ENCODE measurements at places on chromosomes 6 and 20. TPM values are rescaled to one million over a fixed set of nuclear protein-coding genes. Genes with fewer than 3 reads are reported as not detected.
A peak's percentile ranks its signal among the peaks of the same experiment; 100 is the strongest.

DNA sequence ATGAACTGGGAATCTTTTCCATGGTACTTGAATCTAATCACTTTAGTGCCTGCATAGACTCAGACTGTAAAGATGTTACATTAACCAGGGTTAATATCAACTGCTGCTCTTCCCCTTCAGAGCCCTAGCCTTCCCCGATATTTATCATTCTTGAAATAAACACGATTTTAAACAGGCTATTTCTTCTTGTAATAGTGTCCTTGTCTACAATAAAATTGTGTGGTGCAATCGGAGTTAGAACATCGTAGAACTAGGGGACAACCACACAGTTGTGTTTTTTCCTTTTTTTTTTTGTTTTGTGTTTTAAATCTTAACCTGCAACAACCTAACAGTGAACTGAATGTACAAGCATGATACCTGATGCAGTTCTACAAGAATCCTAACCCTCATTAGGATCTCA lies 4.5 kb downstream of the GJA1 start:
- peak overlapping the region; percentile 99 for H3K27ac ChIP-seq
- H3K4me3 ChIP-seq = peak overlapping the region; percentile 100
- H3K4me1 ChIP-seq = peaks cover 46% of the 10 kb centered on the region
- H3K27me3 ChIP-seq = no peaks in the 10 kb centered on the region

LRRN4 gene
- polyA plus RNA-seq = not detected

DNA sequence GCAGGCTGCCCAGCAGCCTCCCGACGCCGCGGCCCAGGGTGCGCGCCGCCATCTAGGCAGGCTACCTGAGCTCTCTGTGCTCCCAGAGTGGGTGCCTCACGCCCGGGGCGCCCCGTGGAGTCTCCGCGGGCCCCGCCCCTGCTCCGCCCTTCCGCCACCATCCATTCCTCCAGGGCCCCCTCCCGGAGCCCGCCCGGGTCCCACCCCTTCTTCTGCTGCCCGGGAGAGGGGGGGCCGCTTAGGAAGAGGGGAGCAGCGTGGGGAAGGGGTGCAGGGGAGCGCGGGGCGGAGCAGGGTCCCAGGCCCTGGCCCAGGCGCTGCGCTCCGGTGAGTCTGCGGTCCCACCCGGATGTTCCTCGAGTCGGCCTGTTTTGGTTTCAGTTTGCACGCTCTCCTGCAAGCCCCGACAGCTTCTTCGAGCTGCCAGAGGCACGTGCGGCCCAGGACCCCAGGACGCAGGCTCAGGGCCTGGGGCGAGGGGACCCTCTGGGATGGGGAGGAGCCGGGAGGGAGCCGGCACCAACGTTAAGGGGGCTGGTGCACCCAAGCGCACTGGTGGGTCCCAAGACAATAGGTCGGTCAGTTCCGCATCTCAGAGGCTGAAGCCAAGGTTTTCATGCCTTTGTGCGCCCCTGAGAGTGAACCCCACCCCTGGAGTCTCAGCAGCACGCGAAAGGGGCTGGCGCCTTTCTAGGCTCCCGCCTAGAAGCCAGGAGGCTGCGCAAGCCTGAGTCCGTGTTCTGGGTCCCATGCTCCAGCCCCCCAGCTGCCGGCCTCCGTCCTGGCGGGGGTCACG lies at the start of gene ACSS1:
TSS of gene ACSS1 (minus strand) at position 89 of the 796 bp plus-strand sequence. CDS start at position 52, 37 bp downstream.
- no peaks in the 10 kb centered on the region for H3K36me3 ChIP-seq
- peak within 1 kb of the TSS; percentile 1 for H3K4me3 ChIP-seq
- H3K27ac ChIP-seq = no peak within 1 kb of the TSS

DNA sequence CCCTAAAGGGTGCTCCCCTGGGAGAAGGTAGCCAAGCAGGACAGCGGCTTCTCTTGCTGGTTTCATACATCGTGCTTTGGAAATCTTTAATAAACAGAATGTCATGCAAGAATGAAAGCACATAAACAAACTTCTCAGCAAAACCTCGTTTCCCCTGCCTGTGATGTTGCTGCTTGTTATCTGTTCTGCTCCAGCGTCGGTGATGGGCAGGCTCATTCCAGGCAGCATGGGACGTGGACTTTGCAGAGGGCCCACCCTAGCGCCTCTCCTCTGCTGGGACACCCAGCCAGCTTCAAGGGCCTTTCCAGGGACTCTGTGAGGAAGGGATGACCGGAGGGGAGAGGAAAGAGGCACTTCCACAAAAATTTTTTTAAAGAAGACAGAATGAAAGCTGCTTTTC lies 197.7 kb downstream of the QKI start:
- no peaks in the 10 kb centered on the region for H3K27me3 ChIP-seq
- no peaks in the 10 kb centered on the region for H3K4me1 ChIP-seq
- H3K36me3 ChIP-seq = no peaks in the 10 kb centered on the region
- no peak for DNase-seq

DNA sequence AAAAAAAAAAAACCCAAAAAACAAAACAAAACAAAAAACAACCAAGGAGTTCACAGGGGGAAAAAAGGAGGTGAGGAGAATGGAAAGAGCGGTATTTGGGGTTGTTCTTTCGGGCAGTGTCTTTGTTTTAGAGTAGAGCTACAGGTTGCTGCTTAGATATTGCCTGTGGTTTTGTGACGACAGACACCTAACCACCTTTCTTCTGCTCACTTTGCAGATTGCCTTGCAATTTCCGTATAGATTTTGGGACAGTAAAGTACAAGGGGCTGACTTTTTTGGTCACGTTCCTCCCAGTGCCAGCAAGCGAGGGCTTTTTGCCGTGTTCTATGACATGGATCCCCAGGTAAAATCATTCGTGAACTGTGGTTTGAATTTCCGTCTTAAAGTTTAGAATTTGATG lies 50.9 kb downstream of the DEK start:
- no peak overlapping the region for H3K27ac ChIP-seq
- DNase-seq = no peak
- no peaks in the 10 kb centered on the region for H3K27me3 ChIP-seq
- no peak overlapping the region for H3K4me3 ChIP-seq
- H3K36me3 ChIP-seq = no peaks in the 10 kb centered on the region

CFB gene
- 0.87 TPM for polyA plus RNA-seq

ENPP3 gene
- not detected for polyA plus RNA-seq
